Bronchial epithelial cell (primary cell): ENCODE measurements at places on chromosomes 1 and 21. TPM values are rescaled to one million over a fixed set of nuclear protein-coding genes. Genes with fewer than 3 reads are reported as not detected.

Gene BRINP3
- not detected in 2 replicates for total RNA-seq

DNA sequence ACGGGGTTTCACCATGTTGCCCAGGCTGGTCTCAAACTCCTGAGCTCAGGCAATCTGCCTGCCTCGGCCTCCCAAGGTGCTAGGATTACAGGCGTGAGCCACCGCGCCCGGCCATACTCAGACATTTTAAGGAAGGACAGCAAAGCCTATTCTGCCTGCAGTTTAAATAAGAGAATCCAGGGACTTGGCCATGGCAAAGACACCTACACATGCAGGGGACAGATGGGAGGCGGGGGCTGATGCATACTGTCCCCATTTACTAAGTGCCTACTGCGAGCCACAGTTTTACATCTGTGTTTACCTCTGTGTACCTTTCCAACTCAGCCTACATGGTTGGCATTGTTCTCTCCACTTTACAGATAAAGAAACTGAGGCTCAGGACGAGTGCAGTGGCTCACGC is 25.4 kb downstream of the LDLRAD2 start:
- no peak for DNase-seq

DNA sequence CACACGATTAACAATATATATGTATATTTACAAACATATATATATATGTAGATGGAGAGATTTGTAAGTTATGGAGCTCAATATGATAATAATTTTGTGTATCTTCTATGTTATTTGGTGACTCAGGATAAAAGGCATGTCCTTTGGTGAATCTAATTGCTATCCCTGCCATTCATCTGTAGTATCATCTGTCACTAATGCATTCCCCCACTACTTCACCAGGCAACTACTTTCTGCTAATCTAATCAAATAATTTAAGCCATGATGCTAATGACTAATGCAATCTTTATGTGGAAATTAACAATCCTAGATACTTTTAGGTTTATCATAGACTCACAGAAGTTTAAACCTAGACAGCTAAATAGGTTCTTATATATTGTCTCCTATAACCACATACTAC is 1074.5 kb downstream of the PLA2G4A start:
- DNase-seq = no peak

- peak; percentile 53 for DNase-seq
Observed at GRCh38 chr1:19096036-19096833, 113.8 kb downstream of the UBR4 start.

- peak; percentile 12 for DNase-seq
Observed at GRCh38 chr21:16117331-16117730, 387.5 kb downstream of the USP25 start.

GRCh38 chr1:226884966-226885820 is 14.8 kb downstream of the PSEN2 start:
- no peak for DNase-seq

DNA sequence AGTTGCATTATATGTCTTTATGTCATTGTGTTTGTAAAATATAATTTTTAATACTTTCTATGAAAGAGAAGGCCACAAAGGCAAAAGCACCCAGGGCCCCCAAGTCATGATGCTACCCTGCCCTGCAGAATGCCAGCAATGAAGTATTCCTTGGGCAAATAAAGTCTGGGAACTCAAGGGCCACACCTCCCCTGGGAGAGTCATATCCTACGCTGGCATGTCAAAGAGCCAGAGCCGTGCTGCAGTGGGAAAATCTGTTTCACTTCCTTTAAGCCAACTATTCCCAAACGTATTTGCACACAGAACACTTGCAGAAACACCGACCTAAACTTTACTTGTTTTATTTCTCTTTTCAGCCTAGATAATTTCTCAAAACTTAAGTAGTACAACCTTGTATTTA is 98.4 kb upstream of the KAZN start:
- no peak for DNase-seq
